Tracheal epithelial cell (primary cell): ENCODE measurements at places on chromosomes 6 and 20. TPM values are rescaled to one million over a fixed set of nuclear protein-coding genes. Genes with fewer than 3 reads are reported as not detected.

RIPPLY2 gene
- total RNA-seq: 1.4 TPM in 1 of 2 replicates, not detected in the other

CAGE1 gene
- total RNA-seq: not detected in 2 replicates

PLCB4 gene
- total RNA-seq: 1.5 and 29.9 TPM in 2 replicates

CFAP61 gene
- not detected in 2 replicates for total RNA-seq

NRSN1 gene
- not detected in 2 replicates for total RNA-seq

ZSCAN12 gene
- 4.3 and 6.2 TPM in 2 replicates for total RNA-seq

RBBP8NL gene
- total RNA-seq: 0.24 and 0.64 TPM in 2 replicates

SLC24A3 gene
- total RNA-seq: under 0.01 and 1.2 TPM in 2 replicates

ZNF334 gene
- 1.2 and 2.6 TPM in 2 replicates for total RNA-seq

OR12D3 gene
- not detected in 2 replicates for total RNA-seq

TXLNB gene
- total RNA-seq: not detected in 2 replicates

MAP1LC3A gene
- total RNA-seq: 8.7 and 16.6 TPM in 2 replicates

GNAS-AS1 gene
- 0.48 TPM in 1 of 2 replicates, not detected in the other for total RNA-seq

SLC32A1 gene
- total RNA-seq: not detected in 2 replicates

SRMS gene
- 0.43 TPM in 1 of 2 replicates, not detected in the other for total RNA-seq
